ENCODE measurements at places on chromosomes 1 and 21.

- DNase-seq, result peak; percentile 38
Measured at GRCh38 chr1:201254625-201255478, 28.5 kb upstream of the PKP1 start.

GRCh38 chr1:248366609-248367008 lies 5.1 kb downstream of the OR2T4 start:
- DNase-seq, result no peak

- DNase-seq, result no peak
Measured at GRCh38 chr1:184553845-184554244, 167.0 kb downstream of the C1orf21 start.

DNA sequence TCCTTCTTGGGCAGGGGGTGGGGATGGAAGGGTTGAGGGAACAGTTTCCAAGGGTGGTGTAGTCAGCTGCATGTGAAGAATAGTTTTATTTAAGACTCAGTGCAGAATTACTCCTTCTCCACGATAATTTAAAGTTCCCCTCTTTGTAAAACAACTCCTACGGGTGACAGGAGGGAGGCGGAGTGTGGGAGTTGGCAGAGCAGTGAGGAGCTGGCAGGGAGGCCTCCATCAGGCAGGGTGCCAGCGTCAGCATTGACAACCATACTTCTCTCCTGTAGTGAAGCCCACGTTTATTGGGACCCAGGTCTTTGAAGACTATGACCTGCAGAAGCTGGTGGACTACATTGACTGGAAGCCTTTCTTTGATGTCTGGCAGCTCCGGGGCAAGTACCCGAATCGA lies 93.8 kb downstream of the MTR start:
- DNase-seq, result no peak

- no peak for DNase-seq
Measured at GRCh38 chr21:43812139-43812821, 22.9 kb downstream of the RRP1 start.

GRCh38 chr1:93723733-93724270 lies 42.2 kb upstream of the BCAR3 start:
- DNase-seq, result no peak

DNA sequence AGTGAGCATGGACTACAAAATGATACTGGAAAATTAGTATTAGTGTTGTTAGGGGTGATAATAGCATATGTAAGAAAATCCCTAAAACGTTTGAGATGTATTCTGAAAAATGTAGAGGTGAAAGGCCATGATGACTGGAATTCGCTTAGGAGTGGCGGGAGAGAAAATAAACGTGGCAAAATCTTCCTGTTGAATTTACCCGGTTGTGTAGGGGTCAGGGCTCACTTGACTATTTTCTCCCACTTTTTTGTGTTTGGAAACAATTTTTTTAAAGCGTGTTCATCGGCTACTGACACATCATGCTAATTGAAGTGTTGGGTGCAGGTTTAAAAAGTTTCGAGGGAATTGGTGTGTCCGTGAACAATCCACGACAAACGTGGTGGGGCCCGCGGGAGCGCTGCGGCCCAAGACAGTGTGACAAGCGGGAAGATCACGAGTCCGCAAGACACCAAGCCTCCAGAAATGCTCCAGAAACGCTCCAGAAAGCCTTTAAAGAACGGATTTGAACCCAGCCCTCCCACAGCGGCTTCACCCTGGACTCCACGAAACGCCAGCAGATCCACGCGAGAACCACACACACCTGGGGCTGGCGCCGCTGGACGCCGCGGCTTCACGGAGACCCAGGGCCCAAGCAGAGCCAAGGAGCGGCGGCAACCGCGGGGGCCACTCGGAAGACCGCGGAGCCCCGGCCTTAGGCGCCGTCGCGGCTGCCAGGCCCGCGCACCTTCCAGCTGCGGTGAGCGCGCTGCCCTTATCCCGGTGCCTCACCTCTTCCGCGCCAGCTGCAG lies 573 bp downstream of the PSMG1 start:
- no peak for DNase-seq

DNA sequence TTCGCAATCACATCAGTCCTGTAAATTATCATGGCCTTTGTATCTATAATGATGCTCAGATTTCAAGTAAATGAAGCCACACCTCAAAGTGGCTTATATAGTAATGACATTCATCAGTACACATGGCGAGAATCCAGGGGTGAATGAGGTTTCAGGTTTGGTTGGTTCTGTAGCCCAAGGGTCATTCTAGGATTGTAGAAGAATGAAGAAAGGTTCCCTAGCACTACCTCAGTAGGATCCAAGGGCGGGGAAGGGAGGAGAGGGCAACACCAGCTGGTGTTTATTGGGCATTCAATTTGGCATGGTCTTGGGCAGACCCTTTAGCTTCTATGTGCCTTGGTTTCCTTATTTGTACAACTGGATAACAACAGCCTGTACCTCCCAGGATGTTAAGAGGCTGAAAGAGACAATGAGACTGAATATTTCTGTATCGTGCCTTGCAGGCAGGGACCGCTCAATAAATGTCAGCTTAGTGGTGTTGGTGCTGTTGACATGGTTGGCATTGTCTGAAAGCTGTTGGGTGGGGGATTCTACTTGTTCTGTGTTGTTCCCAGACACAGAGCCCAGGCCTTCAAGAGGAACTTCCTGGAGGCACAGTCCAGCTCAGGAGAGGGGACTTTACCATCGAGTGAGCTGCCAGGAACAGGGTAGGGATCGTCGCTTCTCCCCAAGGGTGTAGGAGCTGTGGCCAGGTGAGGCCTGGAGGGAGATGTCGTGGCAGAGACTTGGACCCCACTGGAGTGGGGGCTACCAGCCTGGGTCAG lies 388.2 kb downstream of the PTPRU start:
- no peak for DNase-seq

- no peak for DNase-seq
Measured at GRCh38 chr1:179208681-179209477, 20.6 kb downstream of the ABL2 start.

DNA sequence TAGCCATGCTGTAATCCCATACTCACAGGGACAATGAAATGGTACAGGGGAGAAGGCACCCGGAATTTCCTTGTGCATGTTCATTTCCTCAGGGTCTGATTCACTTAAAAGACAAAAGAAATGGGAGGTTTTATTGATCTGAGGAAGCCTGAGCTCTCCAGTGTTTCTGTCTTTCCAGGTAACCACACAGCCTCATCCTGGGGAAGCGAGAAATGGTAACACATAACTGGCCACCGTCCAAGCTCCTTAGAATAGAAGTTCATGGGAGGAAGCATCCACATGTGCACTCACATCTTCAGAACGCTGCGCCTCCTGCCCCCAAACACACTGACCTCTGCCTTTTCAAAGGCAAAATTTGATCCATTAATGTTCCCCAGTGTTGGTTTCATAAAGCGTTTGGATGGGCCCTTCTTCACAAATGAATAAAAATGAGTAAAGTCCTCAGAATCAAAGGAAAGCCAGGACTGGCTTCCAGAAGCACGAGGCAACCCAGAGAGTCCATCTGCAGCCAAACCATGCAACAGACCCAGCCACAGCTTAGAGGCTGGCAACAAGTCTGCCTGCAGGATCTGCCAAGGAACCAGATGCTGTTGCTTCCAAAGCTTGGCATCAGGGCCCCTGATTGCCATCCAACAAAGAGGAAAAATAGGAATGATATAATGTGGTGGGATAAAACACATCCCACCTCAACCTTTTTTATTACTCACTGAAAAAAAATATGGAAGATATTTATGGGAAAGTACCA lies 120.3 kb downstream of the ZBTB18 start:
- no peak for DNase-seq

GRCh38 chr1:53727461-53728092 lies 11.4 kb downstream of the GLIS1 start:
- no peak for DNase-seq

DNA sequence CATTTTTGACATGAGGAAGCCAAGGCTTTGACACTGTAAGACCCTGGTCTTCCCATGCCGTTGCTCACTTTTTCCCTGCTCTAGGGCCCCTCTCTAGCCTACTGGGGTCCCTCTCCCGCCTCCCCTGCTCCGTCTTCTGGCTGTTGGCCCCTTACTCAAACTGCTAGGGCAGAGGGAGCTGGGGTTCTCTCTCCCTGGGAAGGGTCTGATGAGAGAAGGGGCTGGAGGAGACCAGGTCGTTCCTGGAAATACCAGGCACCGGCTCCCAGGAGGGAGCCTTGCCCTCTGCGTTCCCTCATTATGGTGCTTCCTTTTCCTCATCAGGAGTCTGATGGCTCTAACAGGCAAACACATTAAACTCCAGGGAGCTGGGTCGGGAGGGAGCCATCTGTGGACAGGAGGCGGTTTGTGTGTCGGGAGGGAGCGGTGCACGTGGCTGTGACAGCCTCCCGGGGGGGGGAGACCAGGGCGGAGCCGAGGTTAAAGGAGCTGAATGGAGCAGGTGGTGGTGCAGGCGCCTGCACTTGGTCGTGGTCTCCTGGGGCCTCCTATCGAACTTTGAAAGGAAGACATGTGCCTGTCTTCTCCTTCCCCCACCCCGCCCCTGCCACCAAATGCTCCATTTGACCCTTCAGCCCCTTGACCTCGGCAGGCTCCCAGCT lies 35.4 kb upstream of the LHX4 start:
- DNase-seq, result no peak

GRCh38 chr1:199784138-199784895 lies 243.2 kb upstream of the NR5A2 start:
- DNase-seq, result no peak

DNA sequence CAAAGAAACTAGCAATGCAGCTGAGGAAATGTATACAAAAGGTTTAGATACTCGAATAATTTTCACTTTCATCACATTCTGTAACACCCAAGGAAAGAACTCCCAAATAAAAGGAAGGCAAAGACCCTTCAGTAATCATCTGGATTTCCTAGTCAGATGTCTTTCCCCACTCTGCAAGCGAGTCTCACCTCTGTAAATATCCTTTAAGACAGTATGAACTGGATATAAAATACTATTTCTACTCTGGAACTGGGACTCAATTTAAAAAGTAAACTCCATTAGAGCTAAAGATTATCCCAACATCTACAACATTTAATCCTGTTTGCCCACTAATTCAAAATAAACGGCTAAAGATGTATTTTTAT lies 27.0 kb downstream of the C2CD2 start:
- no peak for DNase-seq

- peak; percentile 81 for DNase-seq
Measured at GRCh38 chr1:225881959-225882693, at the start of gene TMEM63A. Gene TMEM63A (minus strand): TSS chr1:225882380. CDS start chr1:225877580, 4,800 bp downstream.

GRCh38 chr1:167663002-167663772 lies 33.2 kb downstream of the RCSD1 start:
- DNase-seq, result no peak

- no peak for DNase-seq
Measured at GRCh38 chr1:30027247-30027646, 696.1 kb downstream of the MATN1 start.

GRCh38 chr1:2573250-2573920 lies 13.2 kb upstream of the PRXL2B start:
- no peak for DNase-seq

- DNase-seq, result no peak
Measured at GRCh38 chr1:105485207-105485606, 1571.3 kb upstream of the PRMT6 start.

DNA sequence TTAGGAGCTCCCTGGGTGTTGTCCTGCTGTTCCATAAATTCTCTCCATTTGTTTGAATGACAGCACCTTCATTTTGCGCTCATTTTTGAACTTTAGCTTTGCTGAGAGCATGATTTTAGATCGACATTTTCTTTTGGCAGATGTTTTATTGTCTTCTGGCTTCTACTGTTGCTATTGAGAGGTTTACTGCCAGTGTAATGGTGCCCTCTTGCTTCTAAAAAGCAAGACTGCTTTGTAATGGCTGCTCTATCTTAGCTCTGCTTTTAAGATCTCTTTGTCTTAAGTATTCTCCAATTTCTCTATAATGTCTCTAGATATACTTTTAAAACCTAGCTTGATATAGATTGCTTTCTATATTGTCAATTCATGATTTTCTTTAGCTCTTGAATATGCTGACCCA lies 27.8 kb downstream of the THEM4 start:
- DNase-seq, result no peak

GRCh38 chr1:159012495-159012894 lies 2.8 kb downstream of the IFI16 start:
- DNase-seq, result peak; percentile 16

GRCh38 chr1:14420686-14421085 lies 177.8 kb upstream of the KAZN start:
- no peak for DNase-seq

DNA sequence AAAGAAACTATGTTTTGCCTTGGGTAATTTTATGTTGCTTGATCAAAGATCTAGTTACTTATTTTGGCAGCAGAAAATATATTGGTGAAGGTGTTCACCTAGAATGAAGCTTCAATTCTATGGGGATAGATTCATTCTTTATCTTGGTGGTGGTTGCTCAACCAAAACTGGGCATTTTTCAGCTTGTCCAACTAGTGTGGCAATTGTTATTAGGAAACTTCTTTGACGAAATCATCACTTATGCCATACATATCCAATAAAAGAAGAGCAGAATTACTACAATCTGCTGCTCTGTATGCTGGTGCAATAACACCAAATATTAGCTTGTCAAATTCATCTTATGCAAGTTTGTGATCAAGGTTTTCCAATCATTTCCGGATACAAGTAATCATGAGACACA lies 26.8 kb upstream of the TMPRSS15 start:
- no peak for DNase-seq

DNA sequence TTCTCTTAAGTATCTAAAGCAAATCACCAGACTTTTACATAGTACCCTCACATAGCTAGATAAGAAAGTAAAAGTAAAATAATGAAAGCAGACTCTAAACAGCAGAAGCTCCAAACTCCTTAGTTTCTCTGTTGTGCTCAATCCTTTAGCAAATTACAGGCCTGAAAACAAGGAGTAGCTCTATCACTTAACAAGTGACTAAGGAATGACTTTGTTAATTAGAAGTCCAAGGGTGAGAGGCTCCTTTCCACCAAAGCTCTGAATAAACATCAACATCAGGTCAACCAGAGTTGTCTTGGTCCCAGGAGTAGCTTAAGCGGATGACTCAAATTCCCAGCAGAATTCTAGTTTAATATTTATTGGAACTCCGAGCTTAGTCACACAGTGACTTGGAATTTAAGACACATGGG lies 5.9 kb downstream of the NRIP1 start:
- DNase-seq, result no peak
